ENCODE measurements at places on chromosomes 3 and 15. TPM values are rescaled to one million over a fixed set of nuclear protein-coding genes. Genes with fewer than 3 reads are reported as not detected.

The MEGF11 gene
- polyA plus RNA-seq: not detected

The ZIC1 gene
- polyA plus RNA-seq: not detected

The P4HTM gene
- 16.6 TPM for polyA plus RNA-seq

The MANF gene
- 105 TPM for polyA plus RNA-seq

The CCR9 gene
- not detected for polyA plus RNA-seq

The CLRN1 gene
- not detected for polyA plus RNA-seq

The IGF2BP2 gene
- polyA plus RNA-seq: 4.6 TPM

The KLF15 gene
- polyA plus RNA-seq: 13.4 TPM

The IL17RD gene
- 10.7 TPM for polyA plus RNA-seq

The CEMIP gene
- polyA plus RNA-seq: 4.1 TPM

The NR2E3 gene
- polyA plus RNA-seq: 0.04 TPM

The OXSR1 gene
- 12.4 TPM for polyA plus RNA-seq

The TMEM108 gene
- 0.61 TPM for polyA plus RNA-seq

The BCL2A1 gene
- polyA plus RNA-seq: 0.50 TPM

The CPA3 gene
- polyA plus RNA-seq: 22.2 TPM

The C3orf20 gene
- polyA plus RNA-seq: not detected

The ANKUB1 gene
- not detected for polyA plus RNA-seq

The SLC25A20 gene
- 37.6 TPM for polyA plus RNA-seq

The ATP1B3 gene
- 44.4 TPM for polyA plus RNA-seq

The HYKK gene
- 6.7 TPM for polyA plus RNA-seq

The LYZL4 gene
- not detected for polyA plus RNA-seq

The WWTR1 gene
- polyA plus RNA-seq: 87.4 TPM

The CLDN16 gene
- polyA plus RNA-seq: 0.08 TPM

The ALG1L2 gene
- polyA plus RNA-seq: not detected

The SCAANT1 gene
- polyA plus RNA-seq: not detected

The GHRL gene
- 0.34 TPM for polyA plus RNA-seq

The UBAP1L gene
- polyA plus RNA-seq: 4.4 TPM

The RCCD1 gene
- polyA plus RNA-seq: 8.7 TPM

The RBPMS2 gene
- polyA plus RNA-seq: 6.8 TPM

The ZNF620 gene
- 3.1 TPM for polyA plus RNA-seq

The PARP15 gene
- polyA plus RNA-seq: 0.24 TPM

The PARP6 gene
- polyA plus RNA-seq: 73.3 TPM

The DAPK2 gene
- 2.7 TPM for polyA plus RNA-seq

The NEK10 gene
- 0.41 TPM for polyA plus RNA-seq

The LRRC28 gene
- 33.8 TPM for polyA plus RNA-seq

The C3orf70 gene
- polyA plus RNA-seq: 9.0 TPM

The ABHD17C gene
- polyA plus RNA-seq: 5.6 TPM

The PLSCR5 gene
- polyA plus RNA-seq: not detected

The CD86 gene
- 0.85 TPM for polyA plus RNA-seq

The OCA2 gene
- polyA plus RNA-seq: 0.31 TPM

The WNT5A gene
- 12.9 TPM for polyA plus RNA-seq

The WDR82 gene
- polyA plus RNA-seq: 55.3 TPM

The PLCB2 gene
- 3.2 TPM for polyA plus RNA-seq

The RFT1 gene
- polyA plus RNA-seq: 8.3 TPM

The PARP16 gene
- 12.1 TPM for polyA plus RNA-seq

The C3orf80 gene
- 0.34 TPM for polyA plus RNA-seq

The CEP97 gene
- polyA plus RNA-seq: 2.4 TPM

The MYEF2 gene
- polyA plus RNA-seq: 1.4 TPM
